HuH-7.5 (cell line): ENCODE measurements at places on chromosomes 5 and 9.

DNA sequence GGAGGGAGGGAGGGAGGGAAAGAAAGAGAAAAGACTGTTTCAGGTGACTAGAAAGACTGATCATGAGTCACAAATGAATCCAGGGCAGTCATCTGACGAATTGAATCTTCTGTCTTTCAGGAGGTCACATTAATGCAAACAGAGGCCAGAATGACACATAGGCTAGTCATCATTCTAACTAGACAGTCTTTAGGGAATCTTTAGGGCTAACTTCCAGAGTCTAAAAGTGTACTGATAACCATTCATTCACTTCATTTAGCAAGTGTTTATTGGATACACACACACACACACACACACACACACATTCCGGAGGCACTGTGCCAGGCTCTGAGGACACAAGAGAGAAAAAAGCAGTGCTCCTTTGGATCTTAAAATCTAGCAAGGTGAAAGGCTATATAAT lies 156.7 kb downstream of the EBF1 start:
- DNase-seq, result no peak

GRCh38 chr5:94028001-94028400 lies 286.6 kb upstream of the POU5F2 start:
- no peak for DNase-seq

GRCh38 chr9:4506490-4506889 lies 16.2 kb downstream of the SLC1A1 start:
- no peak for DNase-seq

- no peak for DNase-seq
Observed at GRCh38 chr9:135507104-135508035, 6.9 kb downstream of the MRPS2 start.

DNA sequence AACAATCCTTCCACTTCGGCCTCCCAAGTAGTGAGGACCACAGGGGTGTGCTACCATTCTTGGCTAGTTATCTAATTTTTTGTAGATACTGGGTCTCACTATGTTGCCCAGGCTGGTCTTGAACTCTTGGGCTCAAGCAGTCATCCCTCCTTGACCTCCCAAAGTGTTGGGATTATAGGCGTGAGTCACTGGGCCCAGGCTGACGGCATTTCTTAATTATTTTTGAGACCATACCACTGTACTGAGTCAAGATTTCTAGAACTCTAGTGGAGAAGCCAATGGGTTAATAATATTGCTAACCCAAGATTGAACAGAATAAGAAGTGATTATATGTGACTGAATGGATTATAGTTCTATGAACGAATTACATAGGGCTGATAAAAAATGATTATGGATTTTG lies 66.7 kb downstream of the TARS1 start:
- no peak for DNase-seq

DNA sequence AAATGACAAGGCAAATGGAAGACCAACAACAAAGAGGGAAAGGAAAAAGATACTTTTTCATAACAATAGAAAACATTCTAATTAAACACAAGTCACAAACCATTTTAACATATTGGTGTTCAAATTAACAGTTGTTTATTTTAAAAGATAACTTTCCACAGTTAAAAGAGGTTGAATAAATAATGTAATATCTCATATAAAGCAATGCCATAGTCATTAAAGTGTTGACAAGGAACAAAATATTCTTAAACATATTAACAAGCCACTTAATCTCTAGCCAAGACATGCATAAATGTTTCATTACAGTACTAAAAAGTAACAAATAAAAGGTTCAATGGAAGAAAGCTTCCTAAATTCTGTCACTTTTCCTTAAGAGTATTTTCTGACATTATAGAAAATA lies 12.6 kb downstream of the TMEM161B start:
- DNase-seq, result no peak

- DNase-seq, result no peak
Observed at GRCh38 chr5:40412771-40413170, 266.9 kb upstream of the PTGER4 start.

DNA sequence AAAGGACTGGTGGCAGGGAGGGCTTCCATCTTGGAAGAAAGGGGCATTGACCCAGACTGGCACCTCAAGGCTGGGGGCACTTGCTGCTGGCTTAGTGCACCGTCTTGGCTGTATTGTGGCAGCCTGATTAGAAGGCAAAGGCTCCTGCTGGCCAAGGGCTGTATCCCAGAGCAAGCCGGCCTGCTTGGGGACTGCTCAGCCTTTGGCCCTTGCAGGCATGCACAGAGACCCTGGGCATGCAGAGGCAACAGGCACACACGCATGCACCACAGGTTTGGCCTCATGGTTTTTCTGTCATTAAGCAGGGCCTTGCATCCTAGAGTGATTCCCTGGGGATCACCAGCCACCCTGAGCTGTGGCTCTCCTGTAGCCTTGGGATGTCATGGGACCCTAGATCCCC lies 29.0 kb downstream of the PITX1 start:
- DNase-seq, result no peak

DNA sequence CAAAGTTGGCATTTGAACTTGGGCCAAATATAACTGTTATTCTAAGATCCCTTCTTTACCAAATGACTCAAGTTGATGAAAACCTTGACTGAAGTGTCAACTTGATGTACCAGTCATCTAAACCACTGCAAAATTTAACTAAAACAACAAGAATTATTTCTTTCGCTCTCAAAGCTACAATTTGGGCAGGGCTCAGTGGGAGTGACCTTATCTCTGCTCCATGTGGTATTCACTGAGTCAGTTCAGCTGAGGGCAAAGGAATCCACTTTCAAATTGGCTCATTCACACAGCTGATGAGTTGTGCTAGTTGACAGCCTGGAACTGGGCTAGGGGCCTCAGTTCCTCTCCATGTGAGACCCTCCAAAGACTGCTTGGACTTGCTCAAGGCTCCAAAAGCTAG lies 166.3 kb downstream of the RORB start:
- no peak for DNase-seq

- no peak for DNase-seq
Observed at GRCh38 chr5:149110406-149110805, 30.9 kb upstream of the ABLIM3 start.

DNA sequence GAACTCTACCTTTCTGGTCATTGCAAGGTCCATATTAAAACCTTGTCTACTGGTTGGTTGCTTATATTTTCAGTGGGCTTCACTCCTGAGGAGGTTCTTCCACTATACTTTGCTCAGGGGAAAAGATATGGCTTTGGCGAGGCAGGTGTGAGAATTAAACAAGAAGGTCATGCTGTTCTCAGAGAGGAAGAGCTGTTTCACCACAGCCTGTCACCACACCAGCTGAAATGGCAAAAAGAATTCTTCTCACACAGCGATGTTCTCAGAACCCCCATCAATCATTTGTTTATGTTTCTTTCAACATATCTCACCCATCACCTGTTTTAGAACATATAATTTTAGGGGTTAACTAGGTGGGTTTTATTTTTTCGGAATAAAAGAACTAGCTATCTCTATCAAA lies 38.6 kb downstream of the CAPSL start:
- no peak for DNase-seq

GRCh38 chr5:122902263-122902662 lies 56.9 kb downstream of the SNX24 start:
- DNase-seq, result no peak

- DNase-seq, result no peak
Observed at GRCh38 chr9:135746565-135746964, 44.6 kb downstream of the KCNT1 start.

DNA sequence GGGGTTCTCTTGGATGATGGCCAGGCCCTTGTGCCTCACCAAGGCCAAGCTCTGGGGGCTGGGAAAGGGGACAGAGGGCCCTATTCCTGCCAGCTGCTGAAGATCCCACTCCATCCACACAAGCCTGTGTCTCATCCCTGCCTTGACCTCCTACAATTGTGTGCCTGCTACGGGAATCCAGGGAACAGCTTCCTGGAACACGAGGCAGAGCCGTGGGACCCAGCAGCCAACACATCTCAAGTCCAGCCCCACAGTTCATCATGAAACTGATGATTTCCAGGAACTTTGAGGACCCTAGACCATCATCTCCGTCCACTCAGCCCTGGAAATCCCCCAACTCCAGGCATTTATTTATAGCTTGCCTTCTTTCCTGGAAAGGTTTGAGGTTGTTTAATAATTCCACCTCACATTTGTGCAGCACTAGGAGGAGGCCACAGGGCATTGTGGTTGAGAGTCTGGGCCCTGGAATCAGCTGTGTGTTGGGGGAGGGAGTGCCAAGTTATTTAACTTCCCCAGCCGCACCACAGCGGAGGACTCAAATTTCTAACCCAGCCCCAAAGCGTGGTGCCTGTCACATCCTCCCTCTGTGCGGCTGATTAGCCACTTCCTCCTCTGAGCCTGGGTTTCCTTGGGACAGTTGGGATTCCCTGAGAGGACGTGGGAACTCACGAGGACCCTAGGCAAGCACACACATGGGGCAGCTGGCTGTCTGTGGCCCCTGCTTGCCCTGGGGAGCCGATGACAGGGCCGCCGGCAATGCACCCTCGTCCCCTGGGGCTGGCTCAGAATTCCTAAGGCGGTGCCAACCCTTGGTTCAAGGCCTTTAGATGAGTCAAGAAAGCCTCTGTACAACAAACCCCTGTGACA lies 58.2 kb upstream of the GGTA1 start:
- DNase-seq, result no peak

DNA sequence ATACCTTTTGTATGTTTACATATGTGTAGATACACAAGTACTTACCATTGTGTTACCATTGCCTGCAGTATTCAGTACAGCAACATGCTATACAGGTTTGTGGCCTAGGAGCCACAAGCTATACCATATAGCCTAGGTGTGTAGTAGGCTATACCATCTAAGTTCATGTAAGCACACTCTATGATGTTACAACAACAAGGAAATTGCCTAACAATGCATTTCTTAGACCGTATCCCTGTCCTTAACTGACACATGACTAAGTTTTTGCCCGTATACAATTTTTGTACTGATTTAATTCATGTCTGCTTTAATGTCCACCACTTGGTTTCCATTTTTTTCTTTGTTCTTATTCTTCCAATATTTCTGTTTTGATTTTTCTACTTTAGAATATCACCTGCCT lies 18.5 kb downstream of the TNPO1 start:
- DNase-seq, result no peak

DNA sequence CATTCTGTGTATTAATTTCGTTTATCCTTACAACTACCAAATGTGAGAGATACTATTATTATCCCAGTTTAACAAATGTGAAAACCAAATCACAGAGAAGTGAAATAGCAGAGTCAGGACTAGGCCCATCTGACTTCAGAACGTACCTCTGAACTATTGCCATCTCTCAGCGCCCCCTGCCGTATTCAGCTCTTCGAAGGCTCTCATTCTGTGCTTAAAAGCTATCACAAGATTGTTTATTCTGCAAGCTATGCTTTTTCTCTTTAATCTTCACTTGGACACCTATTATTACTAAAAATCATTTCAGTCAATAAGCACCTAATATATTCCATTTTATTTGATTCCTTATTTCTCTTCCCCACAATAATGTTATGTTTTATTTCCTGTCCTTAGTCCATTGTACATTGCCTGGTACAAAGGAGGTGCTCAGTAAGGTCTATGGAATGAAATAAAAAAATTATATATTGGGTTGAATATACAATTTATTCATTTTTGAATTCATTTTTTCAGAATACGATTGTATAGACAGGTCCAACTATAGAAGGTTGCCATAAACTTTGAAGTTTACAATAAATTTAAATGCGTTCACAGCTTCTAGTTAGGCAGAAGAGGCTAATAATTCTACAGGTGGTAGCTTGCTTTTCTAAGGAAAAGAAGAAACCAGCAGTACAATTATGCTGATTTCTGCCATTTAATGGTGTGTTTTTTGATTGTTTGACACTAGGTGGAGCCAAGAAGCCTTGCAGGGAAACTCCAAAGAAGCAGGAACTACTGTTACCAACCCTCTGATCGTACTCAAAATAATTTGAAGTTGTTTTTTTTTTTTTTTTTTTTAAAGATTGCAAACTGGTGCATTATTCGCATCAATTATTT lies 202.2 kb upstream of the DMRTA1 start:
- DNase-seq, result no peak

- DNase-seq, result no peak
Observed at GRCh38 chr5:62214701-62215100, 91.3 kb upstream of the KIF2A start.

GRCh38 chr9:100346836-100347235 lies 5.9 kb downstream of the TEX10 start:
- DNase-seq, result no peak

- DNase-seq, result no peak
Observed at GRCh38 chr5:88877826-88878225, 5.2 kb downstream of the MEF2C start.

GRCh38 chr5:80165452-80165851 lies 90.4 kb downstream of the SERINC5 start:
- no peak for DNase-seq

DNA sequence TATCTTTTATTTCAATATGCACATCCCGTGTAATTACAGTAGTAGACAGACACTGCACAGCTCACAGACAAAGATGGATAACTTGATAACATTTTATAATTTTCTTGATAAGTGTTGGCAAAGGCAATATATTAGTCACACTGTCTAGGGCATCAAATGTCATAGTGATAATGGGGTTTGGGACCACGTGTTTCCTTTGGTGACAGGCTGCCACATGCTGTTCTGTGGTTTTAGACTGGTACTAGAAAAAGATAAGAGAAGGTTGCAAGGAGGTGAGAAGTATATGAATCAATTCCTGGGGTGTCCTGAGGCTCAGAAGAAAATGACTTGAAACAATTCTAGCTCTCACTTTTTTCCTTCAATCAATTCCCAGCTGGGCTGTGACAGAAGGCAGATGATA lies 258.8 kb upstream of the CHD1 start:
- no peak for DNase-seq

- DNase-seq, result peak; percentile 57
Observed at GRCh38 chr9:36827593-36827992, 206.5 kb downstream of the PAX5 start.

GRCh38 chr5:135395451-135395850 lies 3.6 kb downstream of the MACROH2A1 start:
- DNase-seq, result no peak

GRCh38 chr9:27747450-27747849 lies 174.2 kb upstream of the C9orf72 start:
- no peak for DNase-seq

- no peak for DNase-seq
Observed at GRCh38 chr9:121050128-121050988, at the start of gene C5. Gene C5, minus strand, starts transcription at chr9:121050275. Its CDS starts 29 bp downstream, at chr9:121050246.

DNA sequence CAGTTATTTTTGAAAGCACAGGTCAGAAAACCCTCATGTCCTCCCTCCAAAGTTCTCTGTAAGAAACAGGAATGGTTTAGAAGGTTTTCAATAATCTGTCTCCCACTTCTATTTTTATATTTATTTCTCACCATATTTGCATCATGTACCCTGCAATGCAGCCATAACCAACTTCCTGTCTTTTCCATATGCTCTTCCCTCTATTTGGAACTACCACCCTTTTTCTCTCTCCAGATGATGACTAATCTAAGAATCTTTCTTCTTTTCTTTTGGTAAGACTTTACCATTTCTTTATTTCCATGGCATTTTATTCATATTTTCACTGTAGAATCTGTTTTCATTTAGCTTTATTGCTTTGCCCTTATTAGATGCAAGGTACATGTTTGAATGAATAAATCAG lies 33.9 kb downstream of the MAN2A1 start:
- no peak for DNase-seq

GRCh38 chr9:2720179-2720654 lies 2.9 kb downstream of the KCNV2 start:
- peak; percentile 30 for DNase-seq

- no peak for DNase-seq
Observed at GRCh38 chr5:160957312-160957861, 105.4 kb upstream of the ATP10B start.
